ENCODE measurements at places on chromosomes 3 and 15.
A peak's percentile ranks its signal among the peaks of the same experiment; 100 is the strongest.

- DNase-seq = no peak
Measured at GRCh38 chr3:119611664-119612063, 14.0 kb downstream of the PLA1A start.

GRCh38 chr3:48412375-48413001 is 17.4 kb downstream of the PLXNB1 start:
- no peak for DNase-seq

DNA sequence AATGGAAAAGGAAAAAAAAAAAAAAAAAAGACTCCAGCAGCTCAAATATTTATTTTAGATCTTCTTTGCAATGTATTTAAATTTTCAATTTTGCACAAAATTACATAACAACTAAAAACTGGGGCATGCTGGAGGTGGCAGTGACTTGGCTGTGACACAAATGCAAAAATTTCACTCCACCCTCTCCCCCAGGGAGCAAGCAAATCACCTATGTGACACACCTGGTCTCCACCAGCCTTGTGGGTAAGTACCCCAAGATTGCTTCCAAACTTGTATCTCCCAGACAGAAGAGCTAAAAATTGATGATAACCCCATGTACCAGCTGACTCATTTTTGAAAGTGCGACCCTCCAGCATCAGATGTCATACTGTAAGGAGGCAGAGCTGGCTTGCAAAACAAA is 32.0 kb downstream of the UBE3A start:
- no peak for DNase-seq

DNA sequence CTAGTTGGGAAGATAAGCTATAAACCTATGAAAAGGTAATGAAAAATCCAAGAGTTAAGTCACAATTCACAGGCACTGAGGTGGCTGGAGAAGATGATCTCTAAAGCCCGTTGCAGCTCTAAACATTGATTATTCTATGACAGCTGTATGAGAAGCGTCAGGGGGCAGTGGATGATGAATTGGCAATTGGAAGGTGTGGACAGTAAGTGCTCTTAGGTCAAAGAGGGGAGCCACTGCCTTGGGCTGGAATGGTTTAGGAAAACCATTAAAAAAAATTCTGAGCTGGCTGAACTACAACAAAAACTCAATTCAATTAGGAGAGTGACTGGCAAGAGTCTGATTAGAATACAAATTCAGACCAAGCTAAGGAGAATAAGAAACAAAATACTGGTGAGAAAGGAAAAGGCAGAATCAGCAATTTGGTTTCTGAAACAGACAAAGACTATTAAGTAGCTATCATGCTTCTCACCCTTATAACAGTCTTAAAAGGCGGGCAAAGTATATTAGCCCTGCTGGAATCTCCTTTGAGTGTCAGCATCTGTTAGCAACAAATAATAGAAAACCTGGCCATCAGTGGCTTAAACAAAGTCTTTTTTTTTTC is 8.8 kb upstream of the NMD3 start:
- no peak for DNase-seq

DNA sequence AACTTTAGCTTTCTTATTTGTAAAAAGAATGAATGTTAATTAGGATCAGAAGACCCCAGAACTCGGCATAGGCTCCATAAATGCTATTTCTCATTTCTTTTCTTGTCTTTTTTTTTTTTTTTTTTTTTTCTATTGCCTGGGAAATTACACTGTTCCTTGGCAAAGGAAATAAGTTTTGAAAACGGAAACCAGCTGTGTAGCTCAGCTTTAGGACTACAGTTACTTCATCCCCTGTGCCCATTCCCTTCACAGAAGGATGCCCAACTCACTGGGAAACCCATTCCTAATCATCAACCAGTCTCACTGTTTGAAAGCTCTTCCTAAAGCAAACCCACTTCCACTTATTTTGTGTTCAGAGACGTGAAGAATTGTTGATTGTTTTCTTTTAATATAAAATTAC is 254.0 kb upstream of the IL12A start:
- DNase-seq = no peak

DNA sequence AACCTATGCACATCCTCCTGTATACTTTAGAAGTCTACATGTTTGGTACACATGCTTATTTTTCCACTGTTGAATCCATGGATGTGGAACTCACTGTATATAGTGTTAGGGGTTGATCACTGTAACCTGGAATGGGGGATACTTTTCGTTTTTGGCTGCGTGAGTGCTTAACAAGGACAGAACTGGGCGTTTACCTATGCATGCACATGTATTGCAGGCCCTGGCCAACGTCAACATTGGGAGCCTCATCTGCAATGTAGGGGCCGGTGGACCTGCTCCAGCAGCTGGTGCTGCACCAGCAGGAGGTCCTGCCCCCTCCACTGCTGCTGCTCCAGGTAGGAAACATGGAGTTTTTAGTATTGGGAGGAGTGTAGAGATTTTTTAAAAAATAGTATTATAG is 2.3 kb downstream of the RPLP1 start:
- DNase-seq = no peak

GRCh38 chr3:41688595-41689380 is 273.1 kb downstream of the ULK4 start:
- DNase-seq = no peak

- no peak for DNase-seq
Measured at GRCh38 chr3:185605566-185605965, 19.5 kb downstream of the SENP2 start.

- no peak for DNase-seq
Measured at GRCh38 chr3:26068890-26069289, 279.0 kb downstream of the OXSM start.

DNA sequence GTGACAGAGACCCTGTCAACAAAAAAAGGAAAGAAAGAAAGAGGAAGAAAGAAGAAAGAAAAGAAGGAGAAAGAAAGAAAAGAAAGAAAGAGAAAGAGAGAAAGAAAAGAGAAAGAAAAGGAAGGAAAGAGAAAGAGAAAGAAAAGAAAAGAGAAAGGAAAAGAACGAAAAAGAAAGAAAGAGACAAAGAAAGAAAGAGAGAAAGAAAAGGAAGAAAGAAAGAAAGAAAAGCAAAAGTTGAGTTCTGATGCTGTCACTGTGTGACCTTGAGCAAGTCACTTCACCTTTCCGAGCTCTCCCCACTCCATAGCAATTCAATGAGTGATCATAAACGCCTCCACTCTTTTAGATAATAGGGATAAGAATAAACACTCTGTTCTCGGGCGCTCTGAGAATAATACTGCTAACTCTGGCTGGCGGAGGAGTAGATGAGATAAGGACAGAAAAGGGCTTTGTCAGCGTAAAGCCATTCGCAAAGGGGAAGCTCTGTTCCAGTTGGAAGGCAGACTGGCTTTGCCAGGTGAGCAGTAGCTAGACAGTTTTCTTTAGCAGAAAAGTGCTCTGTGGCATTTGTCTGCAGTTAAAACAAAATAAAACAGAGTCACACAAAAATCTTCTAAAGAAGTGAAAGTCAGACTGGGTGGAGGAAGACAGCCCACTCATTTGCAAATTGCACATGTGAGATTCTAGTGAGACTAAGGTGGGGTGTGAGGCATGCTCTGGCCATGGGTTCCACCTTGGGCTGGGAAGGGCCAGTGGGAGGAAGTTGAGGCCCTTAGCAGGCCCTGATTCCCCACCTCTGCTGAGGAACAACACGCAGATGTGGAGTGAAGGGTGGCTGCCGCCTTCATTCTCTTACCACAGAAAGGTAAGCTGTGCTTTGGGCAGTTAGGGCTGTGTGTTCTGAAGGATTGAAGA is 9.6 kb upstream of the FLNB start:
- DNase-seq = no peak

GRCh38 chr3:112751564-112752512 is 94.8 kb downstream of the CD200R1L start:
- DNase-seq = no peak

DNA sequence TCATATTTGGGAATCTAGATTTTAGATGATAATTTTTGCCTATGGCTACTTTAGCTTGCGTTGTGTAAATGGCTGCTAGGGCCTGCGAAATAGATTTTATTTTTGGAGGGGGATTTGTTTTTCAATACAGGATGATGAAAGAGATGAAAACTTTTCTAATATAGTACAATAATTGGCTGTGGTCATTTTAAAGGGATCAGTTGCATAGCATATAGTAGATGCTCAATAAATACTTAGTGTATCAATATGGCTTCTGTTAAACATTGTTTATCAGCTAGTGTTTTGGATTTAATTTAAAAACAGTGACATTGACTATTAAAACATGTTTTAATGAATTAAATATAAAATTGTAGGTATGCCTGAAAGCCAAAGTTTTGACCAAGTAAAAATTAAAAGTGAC is 6.9 kb upstream of the CHD2 start:
- no peak for DNase-seq

DNA sequence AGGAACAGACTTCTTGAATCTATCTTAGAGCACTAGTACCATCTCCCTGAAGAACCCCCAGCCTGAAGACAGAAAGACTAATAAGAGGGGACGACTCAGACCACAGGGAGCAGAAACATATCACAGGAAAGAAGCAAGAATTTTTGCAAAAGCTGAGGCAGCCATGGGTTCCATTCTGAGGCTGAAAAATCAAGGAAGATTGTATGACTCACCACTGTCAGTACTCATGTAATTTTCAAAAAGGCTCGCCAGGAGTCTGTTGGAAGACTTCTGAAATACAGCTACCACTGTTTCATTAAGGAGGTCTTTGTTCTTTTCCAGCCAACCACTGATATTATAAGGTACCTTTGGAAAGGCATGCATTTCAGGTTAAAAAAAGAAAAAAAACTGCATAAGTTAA is 47.5 kb downstream of the MYH15 start:
- DNase-seq = no peak

DNA sequence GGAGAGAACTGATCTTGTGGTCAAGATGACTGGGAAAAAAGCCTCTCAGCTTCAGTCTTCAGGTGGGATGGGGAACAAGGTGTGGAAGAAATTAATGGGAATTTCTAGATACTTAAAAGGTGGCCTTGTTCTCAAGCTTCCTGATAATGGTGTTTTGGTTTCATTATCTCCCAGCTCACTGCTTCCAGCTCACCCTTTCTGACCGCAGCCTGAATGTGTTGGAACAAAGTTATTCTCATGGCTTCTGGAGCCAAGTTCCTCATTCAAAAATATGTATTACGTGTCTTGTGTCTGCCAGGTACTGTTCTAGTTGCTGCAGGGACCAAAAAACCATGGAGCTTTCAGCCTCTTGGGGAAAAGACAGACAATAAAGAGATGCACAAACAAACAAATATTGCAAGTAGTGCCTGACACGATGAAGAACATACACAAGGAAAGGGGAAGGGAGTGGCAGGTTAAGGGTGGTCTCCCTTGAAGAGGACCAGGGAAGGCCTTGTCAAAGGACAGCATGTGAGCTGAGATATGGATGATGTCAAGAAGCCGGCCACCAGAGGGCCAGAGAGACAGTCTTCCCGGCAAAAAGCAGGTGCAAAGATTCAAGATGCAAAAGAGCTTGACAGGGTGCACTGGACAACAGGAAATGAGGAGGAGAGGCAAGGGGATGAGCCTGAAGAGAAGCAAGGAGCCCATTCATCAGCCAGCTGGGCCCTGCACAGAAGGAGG is 35.5 kb downstream of the ARRDC4 start:
- no peak for DNase-seq

DNA sequence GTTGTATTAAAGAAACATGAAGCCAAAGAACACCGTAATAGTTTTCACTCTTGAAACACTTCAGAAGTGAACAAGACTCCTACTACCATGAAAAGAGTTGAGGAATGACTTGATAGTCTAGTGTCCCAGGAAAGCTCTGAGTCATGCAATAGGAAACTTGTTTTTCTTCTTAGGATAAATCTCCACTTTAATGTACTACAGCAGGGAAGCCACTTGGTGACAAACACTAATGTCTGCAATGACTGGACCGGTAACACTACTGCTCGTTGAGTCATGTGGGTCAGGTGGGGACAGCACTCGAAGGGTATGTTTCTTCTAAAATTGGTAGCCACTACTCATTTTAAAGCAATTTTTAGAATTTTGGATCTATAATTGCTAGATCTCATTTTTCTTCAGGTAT is 291.7 kb upstream of the CNTN3 start:
- no peak for DNase-seq

GRCh38 chr3:84755860-84756259 is 202.9 kb upstream of the CADM2 start:
- DNase-seq = no peak

DNA sequence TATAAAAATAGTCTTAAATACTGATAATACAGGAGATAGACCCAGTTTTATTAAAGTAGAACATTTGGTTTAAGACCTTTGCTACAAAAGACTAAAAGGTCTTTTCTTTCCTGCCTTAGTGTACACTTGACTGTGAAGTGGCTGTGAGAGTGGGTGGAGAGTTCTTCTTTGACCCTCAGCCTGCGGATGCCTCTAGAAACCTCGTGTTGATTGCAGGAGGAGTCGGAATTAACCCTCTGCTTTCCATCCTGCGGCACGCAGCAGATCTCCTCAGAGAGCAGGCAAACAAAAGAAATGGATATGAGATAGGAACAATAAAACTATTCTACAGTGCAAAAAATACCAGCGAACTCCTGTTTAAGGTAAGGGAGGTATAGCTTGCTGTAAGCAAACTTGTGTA is 36.5 kb downstream of the OXNAD1 start:
- no peak for DNase-seq

DNA sequence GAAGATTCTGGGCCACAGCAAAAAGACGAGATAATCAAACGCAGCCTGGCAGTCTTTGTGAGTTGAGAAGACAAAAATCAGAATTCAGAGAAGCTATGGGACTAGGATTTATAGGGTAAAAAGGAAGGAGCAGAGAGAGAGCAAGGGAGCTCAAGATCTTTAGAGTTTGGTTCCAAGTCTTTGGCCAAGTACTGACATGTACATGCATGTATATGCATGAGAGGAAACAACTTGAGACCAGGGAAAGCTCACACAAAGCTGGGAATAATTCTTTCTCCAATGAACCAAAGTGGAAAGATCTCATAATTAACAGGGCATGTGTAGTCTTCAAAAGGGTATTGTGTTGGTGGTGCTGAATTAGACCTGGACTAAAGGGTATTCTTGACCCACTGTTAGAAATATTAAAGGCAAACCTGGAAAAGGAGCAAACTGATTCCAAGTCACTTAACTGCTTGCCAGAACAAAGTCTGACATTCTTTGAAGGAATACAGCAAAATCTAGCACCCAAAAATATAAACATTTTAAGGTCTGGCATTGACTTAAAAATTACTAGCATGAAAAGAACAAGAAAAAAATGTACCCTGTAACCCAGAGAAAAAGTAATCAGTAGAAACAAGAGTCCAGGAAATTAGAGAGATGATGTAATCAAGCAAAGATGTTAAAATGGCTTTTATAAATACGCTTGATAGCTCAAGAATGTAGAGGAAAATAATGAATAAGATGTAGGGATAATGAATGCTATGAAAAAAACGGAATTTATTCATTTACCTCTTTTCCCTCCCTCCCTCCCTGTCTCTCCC is 226.0 kb upstream of the CGNL1 start:
- DNase-seq = no peak

- peak; percentile 28 for DNase-seq
Measured at GRCh38 chr3:196192036-196192523, 19.1 kb downstream of the ZDHHC19 start.

Measured in stimulated activated CD4-positive, alpha-beta T cell treated with anti-CD3 and anti-CD28 coated beads, TNF-alpha, amount 100 ng/mL, for 4 hours (primary cell).